Germinal center (tissue), 1 donor: ENCODE measurements at places on chromosomes 3 and 15.

- no peak for DNase-seq
These were observed 90.5 kb downstream of the CCNL1 start for GRCh38 chr3:157069406-157069805.

- DNase-seq, result peak; percentile 83
These were observed at the start of gene IQSEC1 for GRCh38 chr3:13073326-13074005. Gene IQSEC1, minus strand, starts transcription at chr3:13073429. Its CDS starts 415 bp downstream, at chr3:13073014.

DNA sequence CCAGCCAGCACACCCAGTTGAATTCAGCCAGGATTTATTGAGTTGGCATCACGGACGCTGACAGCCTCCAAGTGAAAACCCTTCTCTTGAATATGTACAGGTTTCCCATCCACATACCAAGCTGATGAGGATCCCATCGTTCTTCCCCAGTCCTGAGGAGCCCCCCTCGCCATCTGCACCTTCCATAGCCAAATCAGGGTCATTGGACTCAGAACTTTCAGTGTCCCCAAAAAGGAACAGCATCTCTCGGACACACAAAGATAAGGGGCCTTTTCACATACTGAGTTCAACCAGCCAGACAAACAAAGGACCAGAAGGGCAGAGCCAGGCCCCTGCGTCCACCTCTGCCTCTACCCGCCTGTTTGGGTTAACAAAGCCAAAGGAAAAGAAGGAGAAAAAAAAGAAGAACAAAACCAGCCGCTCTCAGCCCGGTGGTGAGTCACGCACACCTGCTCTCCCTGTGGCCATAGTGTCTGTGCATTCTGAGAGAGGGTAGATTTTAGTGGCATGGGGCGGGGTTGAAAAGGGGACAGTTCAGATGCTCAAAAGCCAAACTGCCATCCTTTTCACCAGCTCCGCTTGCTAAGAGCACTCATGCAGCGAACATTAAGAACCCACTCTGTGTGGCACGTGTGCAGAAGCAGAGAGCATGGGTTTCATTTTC is 51.2 kb downstream of the KLHL25 start:
- DNase-seq, result no peak

GRCh38 chr3:46019707-46020106 is 7.6 kb downstream of the XCR1 start:
- no peak for DNase-seq

GRCh38 chr3:111720681-111721380 is 125.7 kb upstream of the ZBED2 start:
- no peak for DNase-seq

DNA sequence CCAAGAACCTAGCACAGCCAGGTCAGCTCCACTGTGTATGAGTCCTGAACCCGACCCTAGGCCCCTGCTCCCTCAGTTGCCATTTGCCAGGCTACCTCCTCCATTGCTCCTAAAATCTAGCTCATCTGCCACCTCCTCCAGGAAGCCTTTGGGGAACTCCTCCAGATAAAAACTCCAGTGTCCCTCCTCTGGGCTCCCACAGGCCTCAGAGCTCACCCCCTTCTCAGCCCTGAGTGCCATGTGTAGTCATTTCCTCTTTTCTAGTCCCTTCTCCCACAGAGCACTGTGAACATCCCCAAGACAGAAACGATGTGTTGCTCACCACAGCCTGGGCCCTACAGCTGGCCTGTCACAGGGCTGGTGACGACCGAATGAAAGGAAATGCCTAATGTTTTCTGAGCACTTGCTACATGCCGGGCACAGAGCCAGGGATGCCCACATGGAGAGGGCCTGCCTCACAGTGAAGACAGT is 61.0 kb downstream of the IQSEC1 start:
- DNase-seq, result peak; percentile 68
